Tibial artery (tissue), 4 donors: ENCODE measurements at places on chromosomes 13 and 19.

DNA sequence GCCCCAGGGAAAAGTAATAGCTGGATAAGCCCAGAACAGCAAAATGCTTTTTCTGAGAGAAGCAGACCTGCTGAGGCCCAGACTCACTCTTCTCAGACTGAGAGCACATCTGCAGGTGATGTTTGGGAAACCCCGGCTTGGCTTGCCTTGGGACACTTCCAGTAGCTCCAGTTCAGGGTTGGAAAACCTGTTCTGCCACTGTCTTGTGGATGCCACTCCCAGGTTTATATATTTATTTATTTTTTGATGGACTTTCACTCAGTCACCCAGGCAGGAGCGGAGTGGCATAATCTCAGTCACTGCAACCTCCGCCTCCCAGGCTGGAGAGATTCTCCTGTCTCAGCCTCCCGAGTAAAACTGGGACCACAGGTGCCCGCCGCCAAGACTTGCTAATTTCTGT is 8.0 kb upstream of the SMARCA4 start:
- no peak for DNase-seq

DNA sequence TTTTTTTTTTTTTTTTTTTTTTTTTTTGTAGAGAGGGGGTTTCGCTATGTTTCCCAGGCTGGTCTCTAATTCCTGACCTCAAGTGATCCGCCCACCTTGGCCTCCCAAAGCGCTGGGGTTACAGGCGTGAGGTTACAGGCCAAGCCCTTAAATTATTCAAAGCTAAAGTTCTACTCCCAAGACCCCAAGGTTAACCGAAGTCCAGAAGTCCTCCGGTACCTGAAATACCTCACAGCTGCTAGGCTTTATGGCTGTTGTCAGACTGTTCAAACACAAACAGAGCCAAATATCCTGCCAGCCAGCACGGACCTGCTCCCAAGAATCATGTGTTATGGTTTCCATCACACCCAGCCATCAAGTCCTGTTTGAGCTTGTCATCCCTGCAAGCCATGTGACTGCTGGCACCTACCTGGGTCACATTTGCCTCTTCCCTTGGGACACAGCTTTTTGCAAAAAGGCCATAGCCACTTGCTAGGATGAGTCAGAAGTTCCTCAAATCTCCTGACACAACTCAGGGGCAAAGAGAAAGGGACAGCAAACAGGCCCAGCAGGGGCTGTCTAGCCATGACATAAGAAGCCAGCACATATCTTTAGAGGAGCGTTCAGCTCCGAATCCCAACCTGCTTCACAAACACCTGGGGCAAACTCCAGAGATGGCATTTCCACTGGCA is 129.9 kb downstream of the FOXO1 start:
- no peak for DNase-seq

DNA sequence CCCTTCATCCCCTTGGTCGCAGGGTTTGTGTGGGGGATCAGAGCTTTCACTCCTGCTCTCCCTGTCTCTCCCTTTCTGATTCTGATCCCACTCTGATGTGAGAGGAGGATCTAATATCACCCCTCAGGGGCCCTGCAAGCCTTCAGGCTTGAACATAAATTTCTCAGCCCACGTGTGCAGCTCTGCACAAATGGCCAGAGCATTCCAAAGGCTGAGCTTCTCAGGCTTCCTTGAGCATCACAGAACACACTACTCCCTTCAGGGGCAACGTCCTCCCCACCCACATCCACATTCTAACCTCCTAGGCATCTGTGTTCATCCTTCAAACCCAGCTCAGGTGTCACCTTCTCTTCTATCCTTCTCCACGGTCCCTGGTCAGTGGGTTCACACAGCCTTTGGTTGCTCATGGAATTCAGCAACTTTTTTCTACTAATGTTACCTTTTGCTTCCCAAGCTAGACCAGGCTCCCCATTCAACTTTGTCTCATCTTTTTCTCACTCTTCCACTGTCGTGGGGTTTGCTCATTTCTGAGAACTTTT is 24.4 kb upstream of the DOCK9 start:
- DNase-seq, result no peak

- DNase-seq, result peak; percentile 78
Observed at GRCh38 chr19:47436712-47437401, 17.5 kb upstream of the MEIS3 start.

GRCh38 chr13:100811024-100811865 is 136.7 kb upstream of the TMTC4 start:
- no peak for DNase-seq

DNA sequence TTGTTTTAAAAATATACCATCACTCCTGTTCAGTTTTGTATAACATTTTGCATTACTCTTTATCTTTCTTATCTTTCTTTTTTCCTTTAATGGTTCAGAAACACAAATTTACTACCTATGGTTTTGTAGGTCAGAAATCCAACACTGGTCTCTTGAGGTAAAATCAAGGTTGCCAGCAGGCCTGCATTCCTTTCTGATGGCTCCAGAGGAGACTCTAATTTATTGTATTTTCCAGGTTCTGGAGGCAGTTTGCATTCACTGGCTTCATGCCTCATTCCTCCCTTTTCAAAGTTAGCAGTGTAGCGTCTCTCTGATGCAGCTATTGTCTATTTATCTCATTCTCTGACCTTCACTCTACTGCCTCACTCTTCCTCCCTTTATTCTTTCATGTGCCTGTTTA is 767.4 kb downstream of the SLITRK6 start:
- no peak for DNase-seq

DNA sequence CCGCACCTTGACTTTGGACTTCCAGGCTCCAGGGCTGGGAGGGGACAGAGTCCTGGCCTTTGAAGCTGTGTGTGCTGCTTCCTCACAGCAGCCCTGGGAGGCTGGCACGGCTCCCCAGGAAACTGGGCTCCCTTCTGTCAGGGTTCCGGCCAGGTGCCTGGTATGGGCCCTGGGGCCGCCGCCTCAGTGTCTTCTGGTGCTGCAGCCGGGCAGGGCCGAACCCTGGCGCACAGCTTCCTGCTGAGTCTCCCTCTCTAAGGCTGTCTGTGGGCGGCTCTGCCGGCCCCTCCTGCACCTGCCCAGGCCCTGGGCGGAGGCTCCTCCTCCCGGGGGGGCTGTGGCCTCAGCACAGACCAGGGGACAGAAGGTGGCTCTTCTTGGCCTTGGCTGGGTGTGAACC is 32.4 kb downstream of the GPX4 start:
- DNase-seq, result no peak

GRCh38 chr19:11090997-11091702 is 1.9 kb downstream of the LDLR start:
- DNase-seq, result no peak

DNA sequence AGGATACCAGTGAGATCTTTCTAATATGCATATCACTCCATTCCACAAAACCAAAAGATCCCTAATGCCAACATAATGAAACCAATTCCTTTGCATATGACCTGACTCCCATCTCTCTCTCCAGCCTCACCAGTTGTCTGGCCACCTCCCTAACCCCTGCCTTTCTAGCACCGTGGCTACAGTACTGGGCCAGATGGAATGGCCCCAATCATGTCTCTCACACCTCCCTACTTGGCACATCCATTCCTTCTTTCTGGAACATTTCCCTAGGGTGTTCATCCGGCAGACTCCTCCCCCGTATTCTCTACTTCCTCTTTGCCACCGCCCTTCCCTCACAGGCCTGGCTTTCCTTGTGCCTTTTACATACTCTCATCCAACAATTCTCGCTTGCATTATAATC is 62.0 kb downstream of the GPALPP1 start:
- no peak for DNase-seq

- DNase-seq, result no peak
Observed at GRCh38 chr19:35178701-35179100, 24.2 kb downstream of the FXYD5 start.

- DNase-seq, result no peak
Observed at GRCh38 chr19:29245215-29245614, 32.3 kb upstream of the UQCRFS1 start.

DNA sequence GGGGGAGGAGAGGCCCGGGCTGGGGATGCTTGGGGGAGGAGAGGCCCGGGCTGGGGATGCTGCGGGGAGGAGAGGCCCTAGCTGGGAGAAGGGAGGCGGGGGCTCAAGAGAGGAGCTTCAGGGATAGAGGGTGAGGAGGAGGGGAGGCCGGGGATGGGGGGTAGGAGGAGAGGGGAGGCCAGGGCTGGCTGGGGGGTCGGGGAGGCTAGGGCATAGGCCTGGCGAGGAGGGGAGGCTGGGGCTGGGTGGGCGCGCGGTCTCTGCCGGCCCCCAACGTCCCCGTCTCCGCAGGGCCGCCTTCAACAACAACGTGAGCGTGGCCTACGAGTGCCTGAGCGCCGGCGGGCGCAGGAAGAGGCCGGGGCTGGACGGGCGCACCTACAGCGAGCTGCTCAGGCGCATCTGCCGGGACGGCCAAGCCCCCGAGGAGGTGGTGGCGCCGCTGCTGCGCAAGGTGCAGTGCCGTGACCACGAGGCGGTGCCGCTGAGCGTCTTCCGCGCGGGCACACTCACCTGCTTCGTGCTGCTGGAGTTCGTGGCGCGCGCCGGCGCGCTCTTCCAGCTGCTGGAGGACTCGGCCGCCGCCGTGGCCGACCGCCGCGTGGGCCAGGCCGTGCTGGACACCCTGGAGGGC is 11.4 kb downstream of the TPGS1 start:
- no peak for DNase-seq

- no peak for DNase-seq
Observed at GRCh38 chr19:55939206-55939605, 7.1 kb upstream of the NLRP13 start.

DNA sequence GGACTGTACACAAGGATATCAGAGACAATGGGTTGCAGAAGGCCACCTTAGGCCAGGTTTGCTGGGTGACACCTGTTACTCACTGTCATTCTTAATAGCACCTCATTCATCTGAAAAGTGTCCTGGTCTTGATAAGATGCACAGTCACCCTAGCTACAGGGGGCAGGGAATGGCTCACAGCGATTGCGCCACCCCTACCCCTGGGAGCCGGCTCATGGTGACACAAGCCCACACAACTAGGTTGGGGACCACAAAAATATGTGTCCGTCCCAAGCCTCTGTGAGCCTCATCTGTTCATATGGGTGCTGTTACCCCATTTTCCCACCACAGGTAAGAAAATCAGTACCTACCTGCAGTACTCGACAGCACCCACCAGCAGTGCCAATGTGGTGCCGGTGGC is 23.4 kb downstream of the MED26 start:
- DNase-seq, result no peak

- no peak for DNase-seq
Observed at GRCh38 chr13:42039457-42039945, 8.9 kb upstream of the DGKH start.

DNA sequence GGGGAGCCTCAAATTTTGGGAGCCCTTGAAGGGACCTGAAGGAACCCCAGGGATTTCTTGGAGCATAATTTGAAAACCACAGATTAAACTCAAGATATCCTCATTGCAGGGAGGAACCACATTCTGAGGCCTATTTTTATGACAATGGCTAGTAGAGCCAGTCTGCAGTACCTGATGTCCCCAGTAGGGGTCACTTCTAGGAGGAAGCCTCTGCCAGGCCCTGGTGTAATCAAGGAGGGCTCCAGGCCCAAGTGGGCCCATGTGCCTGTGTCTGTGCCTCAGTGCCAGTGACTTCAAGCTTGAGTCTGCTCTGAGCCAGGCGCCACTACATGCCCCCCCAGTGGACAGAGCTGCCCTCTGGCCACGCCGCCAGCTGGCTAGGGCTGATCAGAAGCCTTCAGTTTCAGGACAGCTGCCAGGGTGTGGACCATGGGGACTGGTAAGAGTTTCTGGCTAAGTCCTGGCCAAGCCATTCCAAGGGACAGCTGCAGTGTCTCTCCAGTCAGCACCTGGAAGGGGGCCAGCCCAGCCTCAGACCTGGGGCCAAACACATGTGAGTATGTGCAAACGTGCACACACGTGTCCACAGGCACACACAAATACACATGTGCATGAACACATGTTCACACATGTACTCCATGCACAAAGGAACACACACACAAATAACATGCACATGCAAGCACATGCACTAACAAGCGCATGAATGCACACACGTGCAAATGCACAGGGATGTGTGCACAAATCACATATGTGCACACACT is 20.5 kb upstream of the SLC7A10 start:
- no peak for DNase-seq

- DNase-seq, result no peak
Observed at GRCh38 chr19:42461700-42462324, 19.1 kb upstream of the CXCL17 start.

GRCh38 chr13:20192158-20192835 is 441 bp downstream of the GJB2 start:
- no peak for DNase-seq

DNA sequence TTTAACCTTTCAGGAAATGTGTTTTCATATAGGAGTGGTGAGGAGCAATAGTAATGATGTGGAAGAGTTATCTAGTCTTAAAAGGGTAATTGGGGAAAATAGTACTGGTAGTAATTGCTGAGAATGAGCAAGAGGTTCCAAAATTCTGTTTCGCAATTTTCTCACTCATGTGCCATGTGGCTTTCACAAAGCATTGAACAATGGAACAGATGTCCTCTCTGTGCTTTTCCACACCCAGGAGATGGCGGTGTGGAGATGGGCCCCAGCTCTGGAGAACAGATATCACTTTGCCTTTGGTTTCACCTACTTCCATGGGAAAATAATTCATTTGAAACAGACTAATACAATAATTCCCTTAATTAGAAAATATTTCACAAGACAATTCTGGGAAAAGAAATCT is 170.0 kb upstream of the SLC10A2 start:
- no peak for DNase-seq

- DNase-seq, result no peak
Observed at GRCh38 chr13:92745258-92745657, 481.3 kb upstream of the GPC6 start.

GRCh38 chr19:15300533-15301197 is 31.7 kb downstream of the BRD4 start:
- no peak for DNase-seq
